Naive thymus-derived CD4-positive, alpha-beta T cell (primary cell): ENCODE measurements at places on chromosomes 3 and 15. TPM values are rescaled to one million over a fixed set of nuclear protein-coding genes. Genes with fewer than 3 reads are reported as not detected.

DNA sequence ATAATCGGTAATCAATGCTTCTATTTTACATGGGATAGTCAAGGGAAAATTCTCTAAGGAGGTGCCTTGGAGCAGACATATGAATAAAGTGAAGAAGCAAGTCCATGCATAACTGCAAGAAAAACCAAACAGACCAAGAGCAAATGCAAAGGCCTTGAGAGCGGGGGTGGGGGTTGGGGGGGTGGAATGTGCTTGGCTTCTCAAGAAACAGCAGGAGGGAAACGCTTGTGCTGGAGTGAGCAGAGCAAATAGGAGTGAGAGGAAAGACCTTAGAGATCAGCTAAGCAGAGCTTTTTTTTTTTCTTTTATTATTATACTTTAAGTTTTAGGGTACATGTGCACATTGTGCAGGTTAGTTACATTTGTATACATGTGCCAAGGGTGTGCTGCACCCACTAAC, 260.8 kb downstream of the ARPP21 start:
- H3K4me3 ChIP-seq, result no peak overlapping the region
- H3K27ac ChIP-seq, result no peak overlapping the region
- DNase-seq, result no peak
- no peaks in the 10 kb centered on the region for H3K27me3 ChIP-seq

- no peak overlapping the region for H3K27ac ChIP-seq
- H3K4me3 ChIP-seq, result no peak overlapping the region
- DNase-seq, result no peak
- H3K27me3 ChIP-seq, result no peaks in the 10 kb centered on the region
These were observed 65.2 kb downstream of the CGGBP1 start for GRCh38 chr3:87993566-87993965.

ACP3 gene
- 1.9 TPM for total RNA-seq

DNA sequence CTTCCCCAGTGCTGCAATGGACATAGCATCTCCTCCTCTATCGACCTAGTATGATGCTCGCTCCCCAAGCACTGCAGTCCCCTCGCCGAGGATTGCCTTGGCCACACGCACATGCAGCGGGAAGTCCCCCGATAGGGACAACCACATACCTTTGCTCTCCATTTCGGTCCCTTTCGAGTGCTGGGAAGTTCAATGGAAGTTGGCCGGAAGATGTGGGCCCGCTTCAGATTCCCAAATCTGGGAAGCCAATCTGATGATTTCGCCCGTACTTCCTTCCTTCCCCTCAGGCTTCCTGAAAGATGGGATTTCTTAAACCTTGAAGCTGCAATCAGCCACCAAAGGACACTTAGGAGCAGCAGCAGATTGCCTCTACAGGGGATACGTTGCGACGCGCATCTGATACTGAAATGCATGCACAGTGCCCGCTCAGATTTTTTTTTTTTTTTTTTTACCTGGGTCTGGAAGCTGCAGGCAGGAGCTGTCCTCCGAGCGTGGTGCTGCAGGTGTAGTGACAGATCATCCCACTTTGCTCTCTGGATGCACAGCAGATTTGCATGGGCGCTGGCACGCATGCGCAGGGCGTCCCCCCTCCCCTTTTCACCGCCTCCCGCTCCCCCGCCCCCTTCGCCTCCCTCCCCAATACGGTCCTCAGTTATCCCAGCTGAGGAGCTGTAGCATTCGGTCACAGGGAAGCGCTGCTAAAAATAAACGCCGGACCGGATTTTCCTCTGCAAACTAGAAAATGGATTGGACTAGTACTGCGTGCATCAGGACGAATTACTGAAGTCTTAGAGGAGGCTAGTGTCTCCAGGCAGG, at the start of gene FGF12:
Gene FGF12 (minus strand): TSS at position 510 of the 816 bp plus-strand sequence.
- H3K27me3 ChIP-seq, result no peaks in the 10 kb centered on the region
- no peak within 1 kb of the TSS for H3K27ac ChIP-seq
- no peaks in the 10 kb centered on the region for H3K4me1 ChIP-seq
- no peaks in the 10 kb centered on the region for H3K36me3 ChIP-seq

DNA sequence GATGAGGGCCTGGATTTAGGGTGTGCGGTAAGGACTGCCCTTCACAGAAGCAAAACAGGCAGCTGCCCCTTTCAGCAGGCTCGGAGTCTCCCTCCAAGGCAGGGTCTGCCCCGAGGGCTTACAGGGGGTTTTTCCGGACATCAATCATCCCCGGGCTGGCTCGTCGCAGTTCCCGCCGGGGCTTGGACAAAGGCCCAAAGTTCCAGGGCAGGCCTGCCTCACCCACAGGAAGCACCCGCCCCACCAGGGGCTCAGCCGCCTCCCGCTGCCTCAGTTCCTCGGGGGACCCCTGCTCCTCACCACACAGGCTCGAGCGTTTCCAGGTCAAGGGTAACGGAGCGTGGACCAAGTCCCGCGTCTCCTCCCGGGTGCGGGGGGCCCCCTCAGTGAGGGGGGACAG, 27.0 kb downstream of the KIF7 start:
- H3K27me3 ChIP-seq, result no peaks in the 10 kb centered on the region
- H3K4me1 ChIP-seq, result no peaks in the 10 kb centered on the region
- DNase-seq, result no peak
- no peak overlapping the region for H3K27ac ChIP-seq

DNA sequence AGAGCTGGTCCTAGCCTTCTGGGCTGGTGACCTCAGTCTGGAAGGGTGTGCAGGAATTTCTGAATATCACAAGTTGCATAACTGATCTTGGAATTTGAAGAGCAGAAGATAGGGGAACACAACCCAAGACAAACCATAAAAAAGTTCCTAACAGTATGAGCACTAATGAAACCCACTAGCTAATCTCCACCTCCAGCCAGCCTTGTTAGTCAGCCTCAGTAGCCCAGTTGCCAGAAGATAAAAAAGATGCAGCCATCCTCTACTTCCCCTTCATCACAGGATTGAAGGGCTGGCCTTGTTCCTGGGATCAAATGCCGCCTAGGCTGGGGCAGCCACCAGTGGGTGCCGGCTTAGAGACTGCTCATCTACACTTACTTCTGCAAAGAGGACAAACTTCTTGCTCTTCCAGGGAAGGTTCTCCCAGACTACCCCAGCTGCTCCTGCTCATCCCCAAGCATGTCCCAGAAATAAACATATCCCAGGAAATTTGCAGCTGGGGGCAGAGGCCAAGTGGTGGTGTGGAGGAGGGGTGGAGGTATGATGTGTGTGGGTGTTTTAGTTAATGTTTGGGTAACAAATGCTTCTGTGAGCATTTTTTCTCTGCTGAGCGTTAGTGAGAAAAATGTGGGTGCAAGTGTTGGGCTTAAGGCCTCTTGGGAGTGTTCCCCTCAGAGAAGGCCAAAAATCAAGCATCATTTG, 9.2 kb upstream of the ITGA11 start:
- DNase-seq, result no peak
- no peak overlapping the region for H3K27ac ChIP-seq
- H3K27me3 ChIP-seq, result no peaks in the 10 kb centered on the region
